Common myeloid progenitor, CD34-positive (primary cell): ENCODE measurements at places on chromosomes 11 and 22.

- no peak for DNase-seq
Observed at GRCh38 chr11:36282926-36283325, 6.3 kb downstream of the COMMD9 start.

- no peak for DNase-seq
Observed at GRCh38 chr11:92922731-92923130, 46.7 kb upstream of the MTNR1B start.

- no peak for DNase-seq
Observed at GRCh38 chr22:37765498-37765897, 42.2 kb upstream of the GCAT start.

DNA sequence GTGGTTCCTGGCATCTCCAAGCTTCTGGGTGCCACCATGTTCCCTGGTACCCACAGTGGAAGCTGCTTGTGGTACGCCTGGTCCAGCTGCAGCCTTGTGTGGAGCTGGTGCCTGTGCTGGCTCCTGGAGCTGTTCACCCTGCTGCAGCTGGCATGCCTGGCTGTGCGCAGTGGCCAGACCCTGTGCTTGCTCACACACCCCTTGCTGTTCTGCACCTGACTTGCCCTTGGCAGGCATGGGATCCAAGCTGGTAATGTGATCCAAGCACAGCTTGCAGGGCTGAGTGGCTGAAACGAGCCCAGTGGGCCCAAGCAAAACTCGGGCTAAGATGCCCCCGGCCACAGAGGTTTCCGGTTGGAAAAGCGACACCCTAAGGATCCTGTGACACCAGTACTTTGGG, 104.7 kb upstream of the CLMP start:
- DNase-seq, result no peak

GRCh38 chr22:19478901-19479354, at the start of gene UFD1:
TSS of gene UFD1 (minus strand) at chr22:19479193. CDS start at chr22:19479085, 108 bp downstream.
- DNase-seq, result no peak

DNA sequence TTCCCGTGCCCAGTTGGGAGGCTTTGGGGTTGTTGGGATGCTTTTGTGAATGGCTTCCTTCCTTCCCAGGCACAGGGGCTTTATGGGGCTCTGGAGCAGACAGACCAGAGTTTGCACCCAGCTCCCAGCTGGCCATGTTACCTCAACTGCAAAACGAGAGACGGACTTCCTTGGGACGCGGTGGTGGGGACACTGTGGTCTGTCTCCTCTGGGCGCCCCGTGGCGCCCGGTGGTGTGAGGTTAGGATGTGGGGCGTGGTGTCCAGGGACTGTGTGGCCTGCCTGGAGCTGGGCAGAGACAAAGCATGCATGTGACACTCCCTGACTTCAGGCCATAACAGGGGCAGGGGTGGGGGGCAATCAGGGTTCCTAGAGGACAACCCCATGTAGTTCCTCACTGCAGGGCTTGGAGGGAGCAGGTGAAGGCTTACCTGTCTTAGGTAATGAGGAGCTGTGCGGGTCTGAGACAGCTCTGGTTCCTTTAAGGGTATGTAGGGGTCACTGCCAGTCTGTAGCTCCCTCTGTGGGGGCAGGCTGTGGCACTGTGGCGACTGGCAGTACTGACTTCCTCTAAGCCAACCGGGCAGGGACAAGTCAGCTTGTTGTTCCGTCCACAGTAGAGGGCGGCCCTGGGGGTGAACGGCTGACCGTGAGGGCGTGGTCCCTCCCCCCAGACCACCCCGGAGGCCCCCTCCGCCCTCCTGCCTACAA, 14.4 kb downstream of the KCNQ1 start:
- no peak for DNase-seq

DNA sequence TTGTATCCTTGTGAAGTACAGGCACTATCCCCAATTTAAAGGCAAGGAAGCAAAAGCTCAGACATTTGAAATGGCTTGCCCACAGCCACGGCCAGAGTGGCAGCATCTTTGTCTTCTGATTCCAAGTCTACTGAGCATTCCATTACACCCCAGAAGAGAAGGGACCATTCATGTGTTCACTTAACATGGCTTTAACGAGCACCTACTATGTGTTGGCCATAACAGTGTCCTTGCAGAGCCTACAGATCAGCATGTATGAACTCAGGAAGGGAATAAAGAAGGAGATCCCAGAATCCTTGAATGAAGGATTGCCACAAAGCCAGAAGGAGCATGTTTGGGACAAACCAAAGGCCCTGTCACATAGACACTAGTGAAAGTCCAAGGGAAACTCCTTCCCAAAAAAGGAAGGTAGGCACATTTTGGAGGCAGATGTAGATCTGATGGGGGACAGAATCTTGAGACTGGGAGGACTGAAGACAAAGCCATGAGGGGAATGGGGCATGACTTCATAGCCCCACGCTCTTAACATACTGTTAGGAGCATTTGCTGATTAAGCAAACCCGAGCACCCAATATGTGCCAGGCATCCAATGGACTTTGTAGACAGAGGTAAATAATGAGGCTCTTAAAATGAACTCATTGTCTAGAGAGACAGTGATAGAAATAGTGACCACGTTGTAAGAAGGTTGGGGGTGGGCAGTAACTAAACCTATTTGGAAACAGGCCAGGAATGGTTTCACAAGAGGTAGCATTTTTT, 54.9 kb downstream of the P4HA3 start:
- no peak for DNase-seq

DNA sequence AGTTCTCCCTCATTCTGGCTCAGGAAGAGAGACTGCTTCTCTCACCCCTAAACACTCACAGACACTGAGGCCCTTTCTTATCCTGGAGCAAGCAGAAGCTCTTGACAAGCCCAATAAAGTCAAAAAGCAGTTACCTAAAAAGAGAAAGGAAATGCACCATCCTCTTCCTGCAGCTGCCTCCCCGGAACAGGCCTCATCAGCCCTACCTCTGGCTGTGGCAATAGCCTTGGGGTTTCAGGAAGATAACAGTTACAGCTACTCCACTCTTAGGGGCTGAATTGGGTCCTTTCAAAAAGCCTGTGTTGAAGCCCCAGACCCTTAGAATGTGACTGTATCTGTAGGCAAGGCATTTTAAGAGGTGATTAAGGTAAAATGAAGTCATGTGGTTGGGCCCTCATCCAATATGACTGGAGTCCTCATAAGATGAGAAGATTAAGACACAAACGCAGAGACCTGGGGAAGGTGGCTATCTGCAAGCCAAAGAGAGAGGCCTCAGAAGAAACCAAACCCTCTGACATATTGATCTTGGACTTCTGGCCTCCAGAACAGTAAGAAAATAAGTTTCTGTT, 3.5 kb upstream of the LGALS12 start:
- no peak for DNase-seq

DNA sequence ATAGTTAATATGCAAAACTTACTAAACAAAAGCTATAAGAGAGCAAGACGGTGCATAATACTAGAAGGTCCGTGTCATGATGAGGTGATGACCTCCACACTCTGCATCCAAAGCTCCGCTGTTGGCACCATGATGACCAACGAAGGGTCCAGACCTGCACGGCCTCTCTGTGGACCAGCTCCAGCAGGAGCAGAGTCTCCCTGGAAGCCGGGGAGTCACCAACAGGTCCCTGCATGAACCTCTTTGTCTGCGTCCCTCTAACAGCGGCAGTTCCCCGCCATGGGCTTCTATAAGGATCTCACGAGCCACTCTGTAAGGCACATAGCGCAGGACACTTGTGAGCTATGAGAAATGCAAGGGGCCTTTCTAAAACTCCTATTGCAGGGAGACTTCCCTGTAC, 517.3 kb downstream of the BRD1 start:
- DNase-seq, result no peak

GRCh38 chr22:19440411-19441195, 6.9 kb downstream of the C22orf39 start:
- no peak for DNase-seq

GRCh38 chr22:23305922-23306374, 125.6 kb downstream of the BCR start:
- DNase-seq, result no peak

GRCh38 chr11:115360186-115360824, 143.9 kb downstream of the CADM1 start:
- no peak for DNase-seq

GRCh38 chr11:45001466-45002165, 50.9 kb upstream of the TP53I11 start:
- DNase-seq, result no peak

GRCh38 chr11:29208117-29208516, 808.7 kb downstream of the KCNA4 start:
- no peak for DNase-seq

DNA sequence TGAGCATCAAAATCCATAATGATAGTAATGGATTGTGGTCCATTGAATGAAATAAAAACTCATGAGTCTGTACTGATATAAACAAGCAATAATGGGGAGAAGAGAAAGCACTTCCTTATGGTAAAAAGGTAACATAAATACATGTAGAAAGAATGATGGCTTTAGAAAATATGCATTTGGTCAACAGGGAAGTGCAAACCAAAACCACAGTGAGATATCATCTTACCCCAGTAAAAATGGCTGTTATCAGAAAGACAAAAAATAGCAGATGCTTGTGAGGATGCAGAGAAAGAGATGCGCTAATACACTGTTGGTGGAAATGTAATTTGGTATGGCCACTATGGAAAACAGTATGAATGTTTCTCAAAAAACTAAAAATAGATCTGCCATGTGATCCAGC, 6.9 kb upstream of the MMP20 start:
- DNase-seq, result peak; percentile 20

- DNase-seq, result no peak
Observed at GRCh38 chr11:67999704-68000103, 4.2 kb downstream of the UNC93B1 start.

DNA sequence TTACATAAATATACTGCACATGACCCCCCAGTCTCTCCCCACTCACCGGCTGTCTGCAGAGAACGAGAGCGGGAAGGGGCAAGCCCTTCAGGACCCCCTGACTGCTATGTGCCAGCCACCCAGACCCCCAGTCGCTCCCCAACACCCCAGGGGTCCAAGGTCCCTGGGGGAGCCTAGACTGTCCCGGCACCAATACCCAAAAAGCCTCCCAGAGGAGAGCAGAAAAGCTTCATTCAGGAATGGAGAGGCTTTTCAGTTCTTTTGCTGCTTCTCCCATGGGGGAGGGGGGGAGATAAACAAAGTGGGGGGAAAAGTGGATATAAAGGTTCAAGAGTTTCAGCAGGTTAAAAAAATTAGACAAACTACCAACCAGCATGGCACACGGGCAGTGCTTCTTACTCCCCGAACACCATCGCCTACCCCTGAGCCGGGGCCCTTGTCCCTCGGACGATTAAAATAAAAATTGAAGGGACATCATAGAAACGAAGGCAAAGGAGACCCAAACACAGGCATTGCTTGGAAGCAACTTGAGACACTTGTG, 1.3 kb downstream of the CSNK1E start:
- no peak for DNase-seq

- DNase-seq, result no peak
Observed at GRCh38 chr11:7462706-7463105, 22.6 kb upstream of the OLFML1 start.

DNA sequence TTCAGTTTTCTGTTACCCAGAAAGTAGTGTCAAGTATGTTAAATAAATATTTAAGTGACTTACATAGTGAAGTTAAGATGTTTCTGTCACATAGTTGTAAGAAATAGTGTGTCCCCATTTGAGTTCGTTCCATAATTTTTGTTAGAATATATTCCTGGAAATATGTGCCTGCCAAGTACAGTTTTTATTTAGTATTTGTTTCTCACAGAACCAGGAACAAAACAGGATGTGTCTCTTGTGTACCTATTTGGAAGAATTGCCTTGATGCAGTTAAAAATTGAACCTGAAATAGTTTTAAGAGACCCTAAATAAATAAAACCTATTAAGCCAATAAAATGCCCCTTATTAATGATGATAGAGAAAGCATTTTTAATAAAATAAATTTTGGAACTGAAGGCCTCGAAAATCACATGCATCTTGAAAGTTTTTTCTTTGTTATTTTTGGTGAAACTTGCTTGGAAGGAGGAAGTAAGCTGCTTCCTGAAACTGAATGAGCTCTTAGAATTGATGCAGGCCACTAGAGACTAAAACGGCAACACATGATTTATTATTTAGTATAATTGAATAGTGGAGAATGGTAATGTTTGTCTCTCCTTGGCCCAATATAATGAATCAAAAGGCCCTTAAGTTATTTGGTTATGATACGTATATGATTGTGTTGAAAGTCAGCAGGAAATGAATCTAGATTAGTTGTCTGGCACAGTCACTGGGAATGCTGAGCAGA, 55.9 kb downstream of the SWAP70 start:
- DNase-seq, result peak; percentile 57

DNA sequence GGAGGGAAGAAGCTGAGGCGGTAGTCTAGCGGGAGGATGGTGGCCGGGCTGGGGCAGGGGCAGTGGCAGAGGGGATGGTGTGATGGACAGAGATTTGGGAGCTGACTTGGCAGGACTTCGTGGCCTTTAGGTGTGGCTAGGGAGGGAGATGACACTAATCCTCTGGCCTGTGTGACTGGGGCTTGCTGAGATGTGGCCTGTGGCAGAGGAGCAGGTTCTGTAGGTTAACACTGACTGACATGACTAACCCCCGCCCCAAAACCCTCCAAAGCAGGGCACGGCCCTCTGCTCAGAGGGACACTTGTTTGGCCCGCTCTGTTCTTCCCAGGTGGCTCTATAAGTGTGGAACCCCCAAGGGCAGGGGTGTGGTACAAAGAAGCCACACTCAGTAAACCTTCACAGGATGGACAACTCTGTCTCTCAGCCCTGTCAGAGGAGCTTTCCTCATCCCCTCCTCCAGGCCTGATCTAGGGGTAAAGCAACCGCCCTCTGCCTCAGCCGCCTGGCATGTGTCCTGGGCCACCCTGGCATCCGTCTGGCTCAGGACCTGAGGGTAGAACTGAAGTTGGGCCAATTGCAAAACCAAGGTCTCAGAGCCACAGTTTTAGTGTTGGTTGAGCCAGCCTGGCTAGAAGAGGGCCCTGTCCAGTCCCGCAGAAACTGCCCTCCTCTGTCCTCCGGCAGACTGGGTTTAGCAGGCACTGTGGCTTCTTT, 15.6 kb downstream of the TOM1 start:
- no peak for DNase-seq

- DNase-seq, result peak; percentile 82
Observed at GRCh38 chr11:3614742-3615171, 27.0 kb downstream of the ART5 start.

DNA sequence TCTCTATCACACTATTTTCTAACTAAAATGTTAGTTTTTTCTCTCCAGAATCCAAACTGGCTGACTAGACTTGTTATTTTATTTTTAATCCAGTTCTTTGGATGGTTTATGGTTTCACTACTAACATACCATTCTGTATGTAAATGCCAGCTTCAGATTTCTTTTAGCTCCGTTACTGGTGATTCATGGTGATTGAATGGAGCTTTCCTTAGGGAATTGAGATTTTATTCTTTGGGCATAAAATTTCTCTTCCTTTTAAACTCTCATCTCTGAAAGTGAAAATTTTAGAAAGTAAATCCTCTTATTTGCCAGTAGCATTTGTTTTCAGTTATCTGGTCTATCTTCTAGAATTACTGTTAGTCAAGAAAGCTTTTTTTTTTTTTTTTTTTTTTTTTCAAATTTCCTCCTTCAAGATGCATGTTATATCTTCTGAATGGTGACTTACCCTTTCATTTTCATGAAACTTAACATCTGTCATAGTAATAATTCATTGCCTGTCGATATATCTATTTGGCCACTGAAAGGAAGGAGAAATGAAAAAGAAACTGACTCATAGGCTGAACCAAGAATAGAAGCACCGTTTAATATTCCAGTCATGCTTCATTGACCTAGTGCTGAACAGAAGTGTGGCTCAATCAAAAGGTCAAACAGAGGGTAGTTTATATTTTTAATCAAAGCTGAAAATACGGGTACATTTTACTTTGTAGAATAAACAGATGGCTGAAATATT, 6.4 kb downstream of the ENDOD1 start:
- no peak for DNase-seq

GRCh38 chr11:114025329-114025907, 34.1 kb upstream of the ZBTB16 start:
- DNase-seq, result no peak
